ENCODE measurements at places on chromosomes 16 and 17.

- DNase-seq = no peak
Observed at GRCh38 chr16:81293909-81294802, 20.6 kb upstream of the GAN start.

GRCh38 chr16:27254262-27254811 lies 14.2 kb downstream of the NSMCE1 start:
- DNase-seq = no peak

- no peak for DNase-seq
Observed at GRCh38 chr17:81371910-81372760, 23.1 kb upstream of the BAHCC1 start.

DNA sequence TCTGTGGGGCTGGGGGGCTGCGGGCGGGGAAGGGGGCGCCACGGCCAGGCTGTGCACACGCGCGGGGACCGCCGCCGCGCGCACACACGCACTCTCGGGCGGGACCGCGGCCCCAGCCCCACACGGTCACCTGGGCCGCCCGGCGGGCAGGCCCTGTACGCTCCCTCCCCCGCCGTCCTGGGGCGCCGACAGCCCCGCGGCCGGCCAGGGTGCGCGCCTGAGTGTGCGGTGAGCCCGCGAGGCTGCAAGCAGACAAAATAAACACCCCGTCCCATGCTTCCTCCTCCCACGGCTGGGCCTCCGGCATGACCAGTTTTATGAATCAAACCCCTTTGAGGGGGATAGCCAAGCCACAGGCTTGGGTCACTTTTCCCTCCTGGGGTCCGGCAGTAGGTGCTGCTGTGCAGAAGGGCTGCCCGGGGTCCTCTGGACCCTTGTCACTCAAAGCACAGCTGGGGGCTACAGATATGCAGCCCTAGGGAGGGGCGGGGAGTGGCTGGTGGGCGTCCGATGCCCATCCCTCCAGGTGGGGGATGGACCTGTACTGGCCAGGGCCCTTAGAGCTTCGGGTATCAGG lies 441 bp downstream of the VASN start:
- DNase-seq = peak; percentile 39

GRCh38 chr17:76578376-76578775 lies 7.3 kb downstream of the ST6GALNAC2 start:
- no peak for DNase-seq
